ENCODE measurements at places on chromosomes 7 and 10.

DNA sequence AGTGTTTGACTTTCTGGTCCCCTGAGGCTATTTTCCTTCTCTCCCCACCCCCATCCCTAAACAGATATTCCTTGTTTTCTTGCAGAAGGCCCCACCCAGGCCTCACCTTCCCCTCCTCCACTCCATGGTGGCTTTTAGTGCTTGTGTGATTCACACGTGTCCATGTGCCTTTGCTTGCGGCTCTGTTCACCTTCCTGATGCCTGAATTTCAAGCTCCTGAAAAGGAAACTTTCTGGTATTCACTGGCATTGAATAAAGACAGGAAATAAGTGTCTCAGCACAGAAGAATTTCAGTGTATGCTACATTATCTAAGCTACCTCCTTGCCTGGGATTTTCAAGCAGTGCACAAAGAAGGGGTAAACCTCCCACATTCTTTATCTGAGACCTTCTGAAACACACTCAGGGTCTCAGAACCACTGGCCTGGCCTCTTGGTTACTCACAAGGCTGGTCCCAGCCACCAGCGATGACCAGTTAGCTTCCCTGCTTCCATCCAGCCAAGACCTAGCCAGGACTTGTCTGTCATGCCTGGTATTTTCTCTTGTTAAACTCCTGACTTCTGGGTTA lies 17.2 kb upstream of the UBE2H start:
- DNase-seq: no peak

GRCh38 chr10:34254596-34254995 lies 560.5 kb downstream of the PARD3 start:
- DNase-seq: peak; percentile 76

DNA sequence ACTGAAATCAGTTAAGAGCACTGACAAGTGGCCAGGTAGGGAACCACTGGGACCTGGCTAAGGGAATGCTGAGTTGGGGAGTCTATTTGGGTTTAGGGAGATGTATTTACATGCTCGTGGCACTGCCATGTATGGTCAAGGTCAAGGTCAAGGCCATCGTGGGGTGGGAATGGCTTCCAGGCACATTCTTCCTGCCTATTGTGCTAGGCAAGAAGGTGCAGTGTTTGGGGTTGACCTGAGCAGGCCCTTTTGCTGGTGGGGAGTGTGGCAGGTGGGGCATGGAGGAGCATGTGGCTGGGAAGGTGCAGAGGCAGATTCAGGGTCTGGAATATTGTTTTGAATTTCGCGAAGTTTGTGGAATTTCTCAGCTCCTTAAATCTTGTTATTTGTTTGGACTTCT lies 17.8 kb downstream of the FAM241B start:
- no peak for DNase-seq

- no peak for DNase-seq
Measured at GRCh38 chr10:11285171-11285570, 267.5 kb downstream of the CELF2 start.

GRCh38 chr7:21377545-21377944 lies 50.3 kb upstream of the SP4 start:
- no peak for DNase-seq

DNA sequence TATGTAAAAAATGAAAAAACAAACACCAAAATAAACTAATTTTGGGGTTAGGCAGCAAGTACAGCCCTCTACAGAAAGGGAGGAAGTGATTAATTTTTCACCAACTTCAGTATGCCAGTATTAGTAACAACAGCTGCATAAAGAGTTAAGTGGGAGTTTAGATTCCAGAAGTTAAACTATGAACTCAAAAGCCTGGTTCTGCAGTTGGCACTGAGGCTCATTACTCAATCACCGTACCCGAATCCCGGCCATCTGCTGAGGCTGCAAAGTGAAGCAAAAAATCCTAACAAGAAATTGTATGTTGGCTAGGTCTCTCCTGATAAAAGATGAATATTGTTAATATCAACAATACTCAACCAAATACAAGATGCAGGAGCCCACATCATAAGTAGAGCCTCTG lies 4.0 kb downstream of the NUDT5 start:
- no peak for DNase-seq

- DNase-seq: no peak
Measured at GRCh38 chr7:15143121-15143520, 240.6 kb upstream of the DGKB start.

- DNase-seq: no peak
Measured at GRCh38 chr10:5400468-5401240, 4.0 kb downstream of the TUBAL3 start.

DNA sequence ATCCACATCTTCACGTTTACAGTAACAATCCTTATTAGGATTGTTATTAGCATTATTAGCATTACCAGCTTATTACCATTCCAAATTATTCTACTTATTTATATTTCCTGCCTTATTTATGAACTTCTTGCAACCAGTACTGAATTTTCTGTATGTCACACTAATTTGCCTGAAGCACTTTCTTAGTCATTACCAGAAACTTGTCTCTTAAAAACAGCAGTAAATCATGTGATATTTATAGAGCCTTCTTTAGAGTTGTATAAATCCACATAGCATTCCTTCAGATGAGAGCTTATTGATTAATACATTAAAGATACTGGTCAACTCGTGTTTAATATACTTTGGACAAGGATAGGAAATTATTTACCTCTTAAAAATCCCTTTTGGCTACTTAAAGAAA lies 618.6 kb downstream of the SUGCT start:
- no peak for DNase-seq
